ENCODE measurements at places on chromosomes 1 and 21.

DNA sequence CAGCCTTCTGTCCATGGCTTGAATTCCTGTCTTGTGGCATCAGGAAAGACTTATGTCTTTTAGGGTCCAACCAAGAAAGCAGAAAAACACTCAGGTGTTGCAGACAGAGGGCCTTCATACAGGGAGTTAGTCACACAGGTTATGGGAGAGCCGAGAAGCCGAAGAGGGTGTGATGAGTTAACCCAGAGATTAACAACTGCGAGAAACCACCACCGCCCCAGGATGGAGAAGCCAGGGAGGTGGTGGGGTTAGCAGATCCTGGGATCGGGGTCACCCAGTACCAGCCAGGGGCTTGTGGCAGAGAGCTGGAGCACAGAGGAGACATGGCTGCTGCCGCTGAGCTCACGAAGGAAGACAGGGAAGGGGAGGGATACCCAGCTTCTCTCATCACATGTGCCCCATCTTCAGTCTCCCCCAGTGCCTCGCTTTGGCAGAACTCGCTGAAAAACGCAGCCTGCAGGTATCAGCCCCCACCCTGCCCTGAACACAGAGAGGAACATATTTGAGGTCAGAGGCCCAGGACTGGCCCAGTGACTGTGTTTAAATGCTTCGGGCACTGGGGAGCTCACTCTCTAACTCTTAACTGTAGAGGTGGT is 58.7 kb downstream of the RUNX3 start:
- no peak for DNase-seq

GRCh38 chr1:116988248-116988647 is 13.3 kb upstream of the CD101 start:
- no peak for DNase-seq

DNA sequence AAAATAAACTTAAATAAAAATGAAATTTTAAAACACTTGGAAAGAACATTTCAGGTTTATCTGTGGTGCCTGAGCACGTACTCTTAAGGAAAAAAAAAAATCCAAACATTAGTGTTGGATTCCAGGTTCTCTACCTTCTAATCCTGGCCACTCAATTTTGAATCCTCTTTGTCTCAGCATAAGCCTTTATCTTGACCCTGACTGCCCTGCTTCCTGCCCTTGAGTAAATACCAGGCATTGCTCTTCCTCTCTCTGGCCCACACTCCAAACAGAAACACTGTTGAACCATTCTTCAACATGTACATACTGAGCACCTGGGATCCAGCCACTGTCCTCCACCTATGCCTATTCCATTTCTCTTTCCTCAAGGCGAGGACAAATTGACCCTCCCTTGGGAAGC is 11.4 kb upstream of the VANGL1 start:
- DNase-seq = no peak

DNA sequence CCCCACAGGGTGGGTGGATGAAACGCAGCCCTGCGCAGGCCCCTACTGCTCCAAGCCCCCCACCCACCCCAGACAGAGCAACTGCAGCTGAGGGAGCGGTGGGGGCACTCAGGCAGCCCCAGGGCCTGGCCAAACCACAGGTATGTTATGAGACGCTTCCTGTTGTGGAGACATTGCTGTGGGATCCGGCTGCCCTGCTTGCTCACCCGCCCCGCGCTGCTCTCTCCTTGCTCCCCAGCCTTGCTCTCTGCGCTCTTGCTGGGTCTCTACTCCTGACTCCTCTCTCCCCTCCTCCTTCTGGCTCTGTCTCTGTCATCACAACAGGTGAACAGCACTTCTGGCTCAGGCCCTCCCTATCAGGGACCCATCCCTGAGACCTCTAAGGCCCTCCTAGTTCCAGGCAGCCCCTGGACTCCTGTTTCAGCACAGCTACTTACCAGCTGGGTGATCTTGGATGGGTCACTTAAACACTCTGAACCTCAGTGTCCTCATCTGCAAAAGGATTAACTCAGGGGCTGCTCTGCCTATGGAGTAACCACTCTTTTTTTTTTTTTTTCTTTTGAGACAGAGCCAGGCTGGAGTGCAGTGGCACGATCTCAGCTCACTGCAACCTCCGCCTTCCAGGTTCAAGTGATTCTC is 15.9 kb downstream of the COL8A2 start:
- DNase-seq = no peak

GRCh38 chr1:202254454-202255252 is 61.1 kb downstream of the LGR6 start:
- no peak for DNase-seq

GRCh38 chr1:223225061-223225460 is 82.0 kb upstream of the TLR5 start:
- no peak for DNase-seq

- DNase-seq = no peak
Observed at GRCh38 chr21:42651515-42652401, 1.7 kb upstream of the PDE9A start.

- no peak for DNase-seq
Observed at GRCh38 chr1:55302972-55303371, 87.8 kb upstream of the USP24 start.

DNA sequence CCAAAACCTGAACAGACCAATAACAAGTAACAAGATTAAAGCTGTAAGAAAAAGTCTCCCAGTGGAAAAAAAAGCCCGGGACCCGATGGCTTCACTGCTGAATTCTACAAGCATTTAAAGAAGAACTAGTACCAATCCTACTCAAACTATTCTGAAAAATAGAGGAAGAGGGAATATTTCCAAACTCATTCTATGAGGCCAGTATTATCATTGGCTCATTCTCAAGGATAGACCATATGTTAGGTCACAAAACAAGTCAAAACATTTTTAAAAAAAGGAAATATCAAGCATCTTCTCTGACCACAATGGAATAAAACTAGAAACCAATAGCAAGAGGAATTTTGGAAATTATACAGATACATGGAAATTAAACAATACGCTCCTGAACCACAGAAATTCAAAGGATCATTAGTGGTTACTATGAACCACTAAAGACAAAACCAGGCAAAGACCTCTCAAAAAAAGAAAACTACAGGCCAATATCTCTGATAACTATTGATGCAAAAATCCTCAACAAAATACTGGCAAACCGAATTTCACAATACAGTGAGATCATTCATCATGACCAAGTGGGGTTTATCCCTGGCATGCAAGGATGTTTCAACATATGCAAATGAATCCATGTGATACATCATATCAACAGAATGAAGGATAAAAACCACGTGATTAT is 13.9 kb upstream of the IL20 start:
- DNase-seq = no peak

DNA sequence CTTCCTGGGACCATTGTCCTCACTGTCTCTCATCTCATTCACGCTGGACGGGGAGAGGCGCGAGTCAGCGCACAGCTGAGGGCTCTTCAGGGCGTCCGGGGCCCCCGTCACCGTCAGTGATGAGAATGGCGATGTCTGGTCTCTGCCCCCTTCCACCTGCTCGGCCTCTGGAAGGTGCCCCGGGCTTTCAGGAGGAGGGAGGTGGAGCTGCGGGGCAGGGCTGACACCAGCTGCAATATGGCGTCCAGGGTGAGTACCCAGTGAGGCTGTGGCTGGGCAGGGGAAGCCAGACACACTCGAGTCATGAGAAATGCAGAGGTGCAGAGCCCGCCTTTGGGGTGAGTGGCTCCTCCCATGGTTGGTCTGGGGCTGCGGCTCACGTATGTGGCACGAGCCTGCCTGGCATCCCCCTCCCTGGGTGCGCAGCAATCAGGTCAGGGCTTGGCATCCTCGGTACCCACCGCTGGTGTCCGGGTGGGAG is 15.1 kb downstream of the MORN1 start:
- no peak for DNase-seq

DNA sequence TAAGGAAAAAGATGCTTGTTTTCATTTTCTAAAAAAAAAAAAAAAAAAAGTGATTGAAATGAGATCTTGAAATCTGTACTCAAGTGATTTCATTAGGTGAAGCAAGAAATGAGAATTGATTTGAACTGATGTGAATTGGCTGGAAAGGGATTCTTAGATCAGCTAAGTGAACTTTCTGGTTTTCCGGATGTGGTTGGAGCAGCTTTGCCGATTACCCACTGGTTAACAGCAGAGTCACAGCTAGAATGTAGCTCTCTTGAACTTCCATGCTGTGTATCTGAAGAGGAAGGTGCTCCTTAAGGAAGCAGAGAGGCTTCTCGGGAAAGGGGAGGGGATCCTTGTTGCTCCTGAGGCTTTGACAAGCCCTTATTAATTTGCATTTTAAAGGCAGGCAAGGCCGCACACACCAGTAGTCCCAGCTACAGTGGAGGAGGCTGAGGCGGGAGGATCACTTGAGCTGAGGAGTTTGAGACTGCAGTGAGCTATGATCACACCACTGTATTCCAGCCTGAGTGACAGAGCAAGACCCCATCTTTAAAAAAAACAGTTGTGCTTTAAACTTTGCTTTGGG is 28.7 kb upstream of the PWP2 start:
- no peak for DNase-seq

GRCh38 chr21:31788581-31788980 is 56.7 kb upstream of the SCAF4 start:
- DNase-seq = no peak

DNA sequence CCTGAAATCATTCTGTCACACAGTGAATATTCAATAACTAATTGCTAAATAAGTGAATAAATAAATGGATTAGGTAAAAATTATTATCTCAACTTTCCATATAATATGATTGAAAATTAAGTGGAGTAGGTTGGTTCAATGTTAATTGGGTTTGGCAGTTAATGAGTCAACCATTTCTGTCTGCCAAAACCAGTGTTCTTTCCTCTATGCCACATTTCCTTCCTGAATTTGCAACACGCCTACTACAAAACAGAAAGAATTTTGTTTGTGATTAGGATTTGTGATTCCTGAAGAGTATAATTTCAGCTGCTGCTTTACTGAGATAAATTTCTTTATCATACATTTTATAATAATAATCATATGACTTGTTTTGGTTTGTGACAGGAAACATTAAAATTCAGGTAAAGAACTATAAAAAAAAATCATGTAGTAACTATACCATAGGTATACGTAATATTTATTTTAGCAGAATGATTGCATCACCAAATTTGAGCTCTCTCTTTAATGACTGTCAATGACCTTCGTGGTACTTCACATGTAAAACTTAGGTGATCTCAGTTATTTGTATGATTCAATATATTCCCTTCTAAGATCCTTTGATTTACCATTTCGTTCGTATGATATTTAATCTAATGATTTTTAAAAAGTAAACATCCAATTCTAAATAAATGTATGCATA is 241.3 kb downstream of the KCNT2 start:
- DNase-seq = no peak
